ENCODE measurements at places on chromosomes 12 and 14. TPM values are rescaled to one million over a fixed set of nuclear protein-coding genes. Genes with fewer than 3 reads are reported as not detected.

TFCP2 gene
- 26.9 TPM for total RNA-seq

PPP2R5C gene
- total RNA-seq, result 395 TPM

- H3K4me1 ChIP-seq, result no peaks in the 10 kb centered on the region
- no peak overlapping the region for H3K4me3 ChIP-seq
- no peak overlapping the region for H3K27ac ChIP-seq
Measured at GRCh38 chr12:128867466-128867865, 14.2 kb downstream of the GLT1D1 start.

CCDC184 gene
- total RNA-seq, result 0.09 TPM

GRCh38 chr14:26328791-26329190, 269.0 kb downstream of the NOVA1 start:
- H3K27me3 ChIP-seq, result no peaks in the 10 kb centered on the region
- no peaks in the 10 kb centered on the region for H3K36me3 ChIP-seq
- DNase-seq, result no peak
- H3K4me3 ChIP-seq, result no peak overlapping the region
- H3K4me1 ChIP-seq, result no peaks in the 10 kb centered on the region

CLEC1B gene
- not detected for total RNA-seq

- H3K4me3 ChIP-seq, result no peak overlapping the region
- no peak for DNase-seq
- no peak overlapping the region for H3K27ac ChIP-seq
- peaks cover 14% of the 10 kb centered on the region for H3K27me3 ChIP-seq
Measured at GRCh38 chr14:92863286-92864080, 59.5 kb upstream of the CHGA start.

- no peak overlapping the region for H3K4me3 ChIP-seq
- H3K27me3 ChIP-seq, result no peaks in the 10 kb centered on the region
- no peak overlapping the region for H3K27ac ChIP-seq
- no peaks in the 10 kb centered on the region for H3K36me3 ChIP-seq
- no peak for DNase-seq
Measured at GRCh38 chr12:65495233-65495632, 216.8 kb downstream of the MSRB3 start.

DNA sequence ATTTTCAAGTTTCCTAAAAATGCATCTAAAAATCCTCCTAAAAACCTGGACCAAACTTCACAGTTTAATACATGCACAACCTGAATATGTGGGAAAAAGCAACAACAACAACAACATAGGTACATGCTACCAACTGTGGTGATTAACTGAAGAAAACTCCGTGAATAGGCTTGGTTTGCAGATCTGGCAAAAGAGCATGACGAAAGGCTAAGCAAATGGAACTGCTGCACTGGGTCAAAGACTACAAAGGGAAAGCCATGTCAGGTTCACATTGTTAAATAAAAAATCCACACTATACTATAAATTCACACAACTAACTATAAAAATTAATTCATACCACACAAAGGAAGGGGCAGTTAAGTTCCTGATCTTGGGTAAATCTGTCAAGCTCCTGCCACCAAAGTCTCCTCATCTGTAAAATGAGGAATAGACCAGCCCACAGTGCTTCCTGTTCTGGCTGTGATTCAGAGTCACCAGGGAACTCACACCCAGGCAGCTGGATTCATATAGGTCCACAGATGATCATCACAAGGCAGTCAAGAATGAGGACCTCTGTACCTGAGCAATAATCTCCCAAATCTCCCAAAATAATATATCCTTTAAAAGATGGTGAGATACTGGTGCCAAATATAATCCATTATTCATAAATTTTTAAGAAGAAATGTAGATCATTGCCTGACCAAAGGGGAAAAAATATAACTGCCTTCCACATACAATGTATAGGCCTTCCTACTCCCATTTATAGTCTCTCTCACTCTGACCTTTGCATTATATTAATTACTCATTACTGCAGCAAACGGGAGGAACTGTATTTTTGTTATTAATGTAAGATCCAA, 7.0 kb downstream of the CORO1C start:
- H3K36me3 ChIP-seq, result peaks cover 33% of the 10 kb centered on the region
- peak overlapping the region; percentile 35 for H3K27ac ChIP-seq
- H3K4me1 ChIP-seq, result peaks cover 13% of the 10 kb centered on the region

- H3K4me3 ChIP-seq, result no peak overlapping the region
- no peaks in the 10 kb centered on the region for H3K27me3 ChIP-seq
- DNase-seq, result no peak
- no peak overlapping the region for H3K27ac ChIP-seq
Measured at GRCh38 chr14:99257122-99257672, 14.8 kb downstream of the BCL11B start.

TMEM119 gene
- total RNA-seq, result 0.18 TPM

DNA sequence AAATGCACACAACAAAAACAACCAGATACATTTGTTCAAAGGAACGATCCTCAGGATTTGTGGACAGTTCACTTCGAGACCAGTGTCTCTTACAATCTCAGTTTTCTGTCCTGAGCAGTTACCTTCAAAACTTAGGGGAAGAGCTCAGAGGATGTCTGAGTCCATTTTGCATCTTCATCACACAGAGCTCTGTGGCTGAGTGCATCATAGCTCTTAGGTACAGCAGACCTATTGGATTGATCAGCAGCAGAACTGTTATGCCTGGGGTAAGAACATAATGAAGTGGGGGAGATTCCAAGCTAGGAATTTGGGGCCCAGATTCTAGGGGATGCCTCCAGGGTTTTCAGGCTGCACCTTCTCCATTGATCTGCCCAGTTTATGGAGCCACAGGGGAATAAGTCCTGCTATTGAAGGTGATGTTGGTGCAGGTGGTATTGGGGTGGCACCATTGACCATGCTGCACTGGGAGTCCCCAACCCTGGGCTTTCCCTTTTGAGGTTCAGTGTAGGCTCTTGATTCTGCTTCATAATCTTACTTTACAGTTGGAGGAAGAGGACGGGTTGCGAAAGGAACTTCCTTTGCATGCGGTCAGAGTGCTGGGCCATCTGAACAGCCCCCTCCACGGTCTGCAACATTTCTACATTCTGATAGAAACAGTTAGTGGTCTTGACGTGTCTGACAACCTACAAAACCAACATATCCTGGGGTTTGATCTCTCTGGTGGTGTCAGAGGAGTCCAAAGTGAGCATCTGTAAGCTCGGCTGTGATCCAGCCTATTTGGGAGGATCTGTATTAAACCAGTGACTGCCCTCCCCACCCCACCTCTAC, 112.8 kb downstream of the CHST11 start:
- peaks cover 7% of the 10 kb centered on the region for H3K4me1 ChIP-seq
- H3K36me3 ChIP-seq, result no peaks in the 10 kb centered on the region

GARIN6 gene
- total RNA-seq, result not detected

GRCh38 chr12:20711846-20712245, 16.7 kb downstream of the SLCO1C1 start:
- no peaks in the 10 kb centered on the region for H3K4me1 ChIP-seq
- no peak for DNase-seq
- H3K36me3 ChIP-seq, result no peaks in the 10 kb centered on the region
- H3K27me3 ChIP-seq, result no peaks in the 10 kb centered on the region
- no peak overlapping the region for H3K27ac ChIP-seq

- H3K27ac ChIP-seq, result no peak overlapping the region
- no peak overlapping the region for H3K4me3 ChIP-seq
- no peaks in the 10 kb centered on the region for H3K4me1 ChIP-seq
- no peaks in the 10 kb centered on the region for H3K36me3 ChIP-seq
- no peaks in the 10 kb centered on the region for H3K27me3 ChIP-seq
Measured at GRCh38 chr12:119211884-119212283, 33.2 kb downstream of the HSPB8 start.

- H3K27me3 ChIP-seq, result no peaks in the 10 kb centered on the region
- H3K4me1 ChIP-seq, result no peaks in the 10 kb centered on the region
- no peak overlapping the region for H3K4me3 ChIP-seq
- peak; percentile 11 for DNase-seq
- H3K36me3 ChIP-seq, result no peaks in the 10 kb centered on the region
- no peak overlapping the region for H3K27ac ChIP-seq
Measured at GRCh38 chr12:40622246-40622838, 69.9 kb upstream of the CNTN1 start.

GRCh38 chr14:63563370-63564026, 20.3 kb upstream of the PPP2R5E start:
- H3K27me3 ChIP-seq, result peaks cover 3% of the 10 kb centered on the region
- no peaks in the 10 kb centered on the region for H3K4me1 ChIP-seq
- H3K36me3 ChIP-seq, result no peaks in the 10 kb centered on the region
- H3K27ac ChIP-seq, result no peak overlapping the region
- DNase-seq, result no peak
